T-helper 9 cell (primary cell): ENCODE measurements at places on chromosomes 12 and 14.

DNA sequence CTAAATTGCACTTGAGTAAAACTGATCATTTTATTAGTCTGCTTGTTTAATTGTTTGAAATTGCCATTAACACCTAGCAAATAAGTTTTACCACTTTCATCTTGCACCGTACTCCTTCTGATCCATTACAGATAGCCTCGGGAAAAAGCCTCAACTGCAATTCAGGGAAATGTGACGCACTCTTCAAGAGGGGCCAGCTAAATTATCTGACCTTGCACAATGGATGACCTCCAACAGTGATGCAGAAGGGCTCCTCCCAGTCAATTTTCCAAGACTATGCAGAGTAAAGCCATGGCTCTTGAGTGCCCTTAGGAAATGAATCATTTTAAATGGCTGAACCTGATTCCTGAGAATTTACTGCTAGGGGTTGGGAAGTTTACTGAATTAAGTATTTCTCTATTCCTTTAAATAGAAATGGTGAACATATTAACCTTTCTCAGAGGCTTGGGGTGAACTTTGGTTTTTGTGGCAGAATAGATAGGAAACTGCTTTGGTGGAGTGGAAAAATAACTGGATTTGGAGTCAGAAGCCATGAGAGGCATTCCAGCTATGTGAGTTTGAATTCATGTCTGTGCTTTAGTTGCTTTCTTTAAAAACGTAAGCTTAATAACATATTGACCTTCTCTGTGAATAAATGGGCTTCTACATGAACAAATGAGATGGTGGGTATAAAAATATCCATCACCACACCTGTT lies 64.8 kb upstream of the OVCH1 start:
- DNase-seq: no peak

DNA sequence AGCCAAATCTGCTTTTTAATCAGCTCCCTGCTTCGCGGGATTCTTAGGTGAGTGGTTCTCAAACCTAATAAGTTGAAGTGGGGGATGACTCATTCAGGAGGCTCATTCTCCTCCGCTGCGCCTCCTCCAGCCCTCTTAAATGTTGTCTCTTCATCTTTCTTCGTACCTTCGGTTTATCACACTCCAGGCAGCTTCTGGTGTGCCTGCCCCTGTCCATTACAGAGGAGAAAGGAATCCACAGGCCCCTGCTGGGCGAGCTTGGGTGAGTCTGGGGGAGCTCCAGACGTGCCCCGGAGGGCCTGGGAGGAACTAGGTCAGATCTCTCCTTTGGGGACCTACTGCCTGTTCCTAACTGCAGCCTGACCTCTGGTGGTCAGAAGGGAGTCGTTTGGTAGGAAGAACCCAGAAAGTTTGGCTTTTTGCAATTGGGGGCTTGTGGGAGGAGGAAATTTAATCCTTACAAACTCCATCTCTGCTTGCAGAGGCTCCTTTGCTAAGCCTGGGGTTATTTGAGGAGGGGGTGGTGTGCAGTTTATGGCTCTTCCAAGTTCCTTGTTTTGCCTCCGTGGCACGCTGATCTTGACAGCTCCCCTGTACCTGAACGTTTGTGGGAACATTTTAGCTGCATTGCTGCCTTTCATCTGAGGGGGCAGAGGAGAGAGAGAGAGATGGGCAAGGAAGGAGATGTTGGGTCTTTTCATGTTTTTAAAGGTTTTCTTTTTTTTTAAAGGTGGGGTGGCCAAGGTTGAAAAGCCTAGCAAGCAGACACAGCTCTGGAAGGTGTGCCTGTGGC lies 84.1 kb upstream of the GNG2 start:
- DNase-seq: no peak

DNA sequence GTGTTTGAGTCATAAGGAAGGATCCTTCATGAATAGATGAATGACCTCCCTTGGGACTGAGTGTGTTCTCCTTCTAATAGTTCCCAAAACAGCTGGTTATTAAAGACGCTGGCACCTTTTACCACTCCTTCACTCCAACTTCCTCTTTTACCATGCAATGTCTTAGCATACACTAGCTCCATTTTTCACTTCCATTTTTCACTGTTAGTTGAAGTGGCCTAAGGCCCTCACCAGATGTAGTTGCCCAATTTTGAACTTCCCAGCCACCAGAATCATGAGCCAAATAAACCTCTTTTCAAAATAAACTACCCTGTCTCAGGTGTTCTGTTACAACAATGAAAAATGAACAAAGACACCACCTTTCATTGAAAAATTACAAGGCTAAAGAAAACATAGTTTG lies 64.7 kb downstream of the GPR65 start:
- DNase-seq: no peak

DNA sequence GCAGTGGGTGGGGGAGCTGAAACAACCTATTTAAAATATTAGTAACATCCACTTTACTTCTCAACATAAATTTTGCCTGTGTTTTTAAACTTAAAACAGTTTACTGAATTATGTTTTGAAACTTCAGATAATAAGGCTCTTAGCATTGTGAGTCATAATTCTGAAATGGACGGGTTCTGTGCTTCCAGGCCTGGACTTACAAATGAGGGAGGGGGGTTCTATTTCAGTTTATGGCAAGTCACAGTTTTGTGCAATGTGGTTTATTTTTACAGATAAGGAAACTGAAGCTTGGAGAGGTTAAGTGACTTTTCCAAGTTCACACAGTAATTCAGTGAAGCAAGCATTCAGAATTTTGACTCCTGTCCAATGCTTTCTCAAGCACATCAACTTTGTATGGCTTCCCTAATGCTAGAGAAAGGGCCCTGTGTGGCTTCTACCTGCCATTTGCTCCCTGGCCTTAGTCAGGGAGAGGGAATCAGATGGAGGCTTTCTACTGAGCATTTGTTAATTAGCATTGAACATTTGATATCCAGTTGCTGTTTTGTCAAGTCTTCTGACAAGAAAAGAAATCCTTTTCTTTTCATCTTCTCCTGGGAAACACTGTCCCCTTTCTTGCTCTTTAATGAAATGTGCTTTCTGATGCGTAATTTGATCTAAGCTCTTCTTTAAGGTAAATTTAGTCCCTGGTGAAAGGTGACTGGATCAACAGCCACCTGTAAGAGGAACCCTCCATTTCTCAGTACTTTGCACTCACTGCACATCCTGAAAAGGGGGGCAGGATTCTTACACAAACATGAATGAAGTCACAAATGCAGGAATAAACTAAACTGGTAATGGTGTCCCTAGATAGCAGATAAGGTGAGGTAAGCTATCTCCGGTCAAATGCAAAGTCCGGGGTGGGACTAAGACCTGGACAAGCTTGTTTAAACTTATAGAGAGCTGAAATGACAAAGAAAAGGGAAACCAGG lies 2.5 kb upstream of the SALL2 start:
- DNase-seq: no peak

DNA sequence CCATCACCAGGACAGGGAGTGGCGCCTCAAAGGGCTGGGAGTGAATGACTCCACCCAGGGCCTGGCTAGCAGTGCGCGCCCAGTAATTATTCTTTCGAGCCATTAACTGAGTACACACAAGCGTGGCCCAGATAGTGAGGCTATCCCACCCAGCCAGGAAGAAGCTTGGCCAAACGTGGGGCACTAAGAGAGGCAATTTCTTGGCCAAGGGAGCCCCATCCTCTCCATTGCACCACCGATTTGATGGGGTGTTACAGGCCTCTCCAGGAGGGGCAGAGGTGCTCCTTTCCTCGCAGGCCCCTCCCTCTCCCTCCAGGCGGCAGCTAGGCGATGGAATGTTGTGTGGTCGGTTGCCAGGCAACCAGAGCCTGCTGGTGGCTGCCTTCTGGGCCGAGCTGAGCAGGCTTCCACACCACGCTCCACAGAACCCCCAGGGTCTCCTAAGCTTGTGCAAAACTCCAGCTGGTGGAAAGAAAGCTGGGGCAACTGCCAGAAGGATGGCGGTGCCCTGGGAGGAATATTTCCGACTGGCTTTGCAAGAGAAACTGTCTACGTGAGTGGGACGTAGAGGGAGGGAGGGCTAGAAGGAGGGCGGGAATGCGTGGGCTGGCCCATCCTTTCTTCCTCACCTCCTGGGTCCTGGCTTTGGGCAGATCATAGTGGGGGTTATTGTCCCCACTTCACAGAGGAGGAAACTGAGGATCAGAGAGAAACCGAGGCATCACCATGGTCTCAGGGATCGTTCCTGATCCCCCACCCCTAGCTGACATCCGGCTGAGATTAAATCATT lies at the start of gene CFAP73:
Gene CFAP73, plus strand, starts transcription at position 364 of the 790 bp plus-strand sequence. Its CDS starts 134 bp downstream, at position 498.
- no peak for DNase-seq

- DNase-seq: no peak
These were observed 39.9 kb upstream of the PYGL start for GRCh38 chr14:50984036-50984710.

- no peak for DNase-seq
These were observed 333.7 kb downstream of the GLT1D1 start for GRCh38 chr12:129186952-129187351.

DNA sequence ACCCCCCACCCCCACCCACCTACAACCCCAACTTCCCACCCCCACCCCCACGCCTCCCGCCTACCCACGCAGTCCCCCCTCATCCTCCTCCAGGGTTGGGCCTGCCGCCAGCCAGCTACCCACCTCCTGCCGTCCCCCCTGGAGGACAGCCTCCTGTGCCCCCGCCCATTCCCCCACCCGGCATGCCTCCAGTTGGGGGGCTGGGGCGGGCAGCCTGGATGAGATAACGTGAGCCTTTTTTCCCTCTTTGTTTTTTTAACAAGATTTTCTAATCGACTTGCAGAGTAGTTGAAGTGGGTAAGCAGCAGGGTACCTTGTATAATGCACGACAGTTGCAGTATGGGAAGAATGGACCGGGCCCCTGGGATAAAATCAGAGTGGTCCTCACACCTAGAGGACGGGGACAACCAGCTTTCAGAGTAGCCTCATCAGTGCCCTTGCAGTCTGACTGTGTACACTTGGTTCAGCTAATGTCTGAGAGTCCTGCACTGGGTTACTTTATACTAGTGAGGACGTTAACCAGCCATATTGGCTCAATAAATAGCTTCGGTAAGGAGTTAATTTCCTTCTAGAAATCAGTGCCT lies 29.4 kb downstream of the CCNK start:
- DNase-seq: no peak
